ENCODE measurements at places on chromosomes 1 and 21. TPM values are rescaled to one million over a fixed set of nuclear protein-coding genes. Genes with fewer than 3 reads are reported as not detected.

GRCh38 chr1:234271243-234271606 lies 102.0 kb upstream of the COA6 start:
- no peak for DNase-seq

DNA sequence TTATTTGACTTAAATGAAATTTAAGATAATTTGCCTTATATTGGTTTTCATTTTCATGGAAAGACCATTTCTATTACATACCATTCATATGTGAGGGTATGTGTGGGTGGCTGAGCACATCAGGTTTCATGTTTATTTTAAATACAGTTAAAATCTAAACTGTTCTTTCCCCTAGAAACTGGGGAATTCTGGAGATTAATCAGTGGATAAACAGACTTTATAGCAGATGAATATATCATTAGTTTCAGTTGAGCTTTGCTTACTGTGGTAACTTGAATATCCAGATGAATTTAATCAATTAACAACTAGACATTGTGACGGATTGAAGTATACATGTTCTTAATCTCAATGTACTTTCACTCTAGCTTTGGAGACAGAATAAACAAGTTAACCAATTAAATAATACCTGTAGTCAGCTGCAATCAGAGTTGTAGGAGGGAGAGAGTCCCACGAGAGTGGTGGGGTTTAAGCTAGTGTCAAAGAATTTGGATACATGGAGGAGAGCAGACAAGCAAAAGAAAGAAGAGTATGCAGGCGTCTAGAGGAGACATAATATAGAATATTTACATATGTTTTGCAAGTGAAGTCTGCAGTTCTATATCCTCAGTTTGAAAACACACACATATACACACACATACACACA lies 97.6 kb downstream of the PDE4B start:
- DNase-seq: no peak

DNA sequence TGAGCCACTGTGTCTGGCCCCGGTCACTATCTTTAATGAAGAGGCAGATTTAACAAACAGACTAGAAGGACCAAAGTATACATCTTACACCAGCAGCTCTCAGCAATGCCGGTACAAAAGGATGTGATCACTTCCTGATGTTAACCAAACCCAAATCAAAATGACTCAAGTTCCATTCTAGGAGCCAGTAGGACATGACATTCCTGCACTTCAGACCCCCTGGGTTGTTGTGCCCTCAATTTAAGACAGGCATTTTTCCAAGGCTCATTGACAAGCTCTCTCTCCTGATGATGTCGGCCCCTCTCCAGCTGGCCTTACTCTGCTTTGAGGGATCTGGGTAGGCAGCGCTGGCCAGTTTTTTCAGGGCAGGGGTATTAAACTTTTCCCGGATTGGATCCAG lies 35.1 kb downstream of the YARS1 start:
- DNase-seq: no peak

- DNase-seq: no peak
Observed at GRCh38 chr1:239268007-239268406, 118.4 kb upstream of the CHRM3 start.

- DNase-seq: no peak
Observed at GRCh38 chr1:158801396-158801795, 20.4 kb upstream of the OR6N2 start.

DNA sequence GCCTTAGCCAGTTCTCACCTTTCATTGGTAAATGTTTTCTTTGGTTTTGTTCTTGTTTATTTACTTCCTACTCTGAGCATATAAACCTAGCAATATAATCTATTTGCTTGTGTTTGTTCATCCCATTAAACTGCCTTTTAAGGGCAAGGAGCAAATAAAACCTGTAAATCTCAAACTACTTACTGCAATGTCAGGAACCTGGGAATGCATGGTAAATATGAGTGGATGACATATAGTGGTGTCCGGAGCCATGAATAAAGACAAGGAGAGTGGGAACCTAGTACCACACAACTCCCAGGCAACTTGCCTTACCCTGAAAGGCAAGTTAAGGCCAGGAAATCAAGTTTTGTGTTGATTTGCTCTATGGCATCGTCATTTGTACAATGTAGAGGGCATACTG lies 1133.7 kb upstream of the NCAM2 start:
- DNase-seq: no peak

DNA sequence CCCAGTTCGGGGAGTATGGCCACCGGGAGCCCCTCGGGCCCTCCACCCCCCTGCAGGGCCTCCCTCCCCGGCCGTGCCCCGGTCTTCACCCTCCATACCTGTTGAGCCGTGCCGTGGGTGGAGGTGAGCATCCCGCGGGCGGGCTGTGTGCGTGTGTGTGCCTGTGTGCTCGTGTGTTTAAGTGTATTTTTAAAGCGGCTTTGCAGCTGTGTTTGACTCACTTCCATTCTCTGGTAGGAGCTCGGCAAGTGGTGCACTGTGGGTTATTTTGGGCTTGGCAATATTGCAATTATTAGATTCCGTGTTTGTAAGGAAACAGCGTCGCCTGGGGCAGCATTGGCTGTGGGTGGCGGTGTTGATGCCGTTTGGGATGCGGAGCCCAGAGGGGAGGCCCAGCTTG lies 20.3 kb upstream of the PLCH2 start:
- no peak for DNase-seq

DNA sequence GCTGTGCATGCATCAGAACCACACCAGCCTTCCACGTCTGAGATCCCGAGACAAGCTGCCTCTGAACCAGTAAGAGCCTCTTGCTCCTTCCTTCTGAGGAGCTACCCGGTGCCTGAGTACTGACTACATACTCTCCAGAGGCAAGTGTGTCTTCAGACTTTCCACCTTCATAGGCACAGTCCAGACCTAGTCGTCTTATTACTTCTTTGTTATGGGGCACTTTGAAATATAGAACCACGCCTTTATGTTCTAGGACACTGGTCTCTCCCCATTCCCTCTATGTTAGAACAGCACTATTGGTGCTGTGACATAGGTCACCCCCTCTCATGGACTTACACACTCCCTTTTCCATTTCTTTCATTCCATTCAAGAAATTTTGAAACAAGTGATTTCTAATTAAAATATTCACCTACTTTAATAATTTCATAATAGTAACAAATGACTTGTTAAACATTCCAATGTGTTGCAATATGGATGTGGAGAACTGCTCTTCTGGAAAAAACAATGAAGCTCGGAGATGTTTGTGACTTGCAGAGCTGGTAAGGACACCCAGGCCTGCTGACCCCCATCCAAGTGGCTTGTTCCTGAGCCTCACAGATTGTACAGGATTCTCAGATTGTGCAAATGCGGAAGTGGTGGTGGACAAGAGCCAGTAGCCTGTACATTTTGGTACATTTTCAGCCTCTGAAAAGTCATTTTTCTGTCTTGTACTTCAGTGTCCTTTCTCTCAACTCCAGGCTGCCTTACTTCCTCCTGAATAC lies 76.1 kb upstream of the SIPA1L2 start:
- DNase-seq: no peak

DNA sequence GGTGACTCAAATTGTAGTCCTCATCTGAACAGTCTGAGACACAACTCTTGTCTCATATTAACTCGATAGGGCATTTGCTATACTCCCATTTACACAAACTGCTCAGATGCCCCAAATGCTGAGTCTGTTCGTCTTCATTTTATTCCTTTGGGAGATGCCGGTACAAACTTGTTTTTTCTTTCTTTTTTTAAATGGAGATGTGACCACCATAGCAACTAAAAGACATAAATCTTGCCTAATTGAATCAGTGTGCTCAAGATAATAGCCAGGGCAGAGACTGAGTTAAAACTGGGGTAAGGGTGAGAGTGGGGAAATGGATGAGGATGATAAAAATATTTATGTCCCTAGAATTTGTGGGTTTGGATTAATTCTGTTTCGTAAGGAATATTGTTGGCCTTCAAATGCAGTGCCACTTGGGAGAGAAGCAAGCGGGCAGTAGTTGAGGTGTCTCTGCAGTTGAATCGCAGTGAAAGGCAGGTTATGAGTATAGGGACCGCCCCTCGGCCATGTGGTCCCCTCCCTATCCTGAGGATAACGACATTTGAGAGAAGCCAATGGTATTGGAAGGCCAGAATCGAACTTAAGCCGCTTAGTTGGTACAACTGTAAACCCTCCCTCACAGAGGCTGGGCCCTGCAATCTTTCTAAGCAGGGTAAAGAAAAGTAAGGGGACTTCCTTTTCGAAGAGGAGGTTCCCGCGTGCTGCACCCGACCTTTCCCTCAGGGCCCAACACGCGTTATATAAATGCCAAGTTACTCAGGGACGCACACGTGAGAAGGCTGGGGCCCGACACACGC lies 859 bp upstream of the LRRC8B start:
- DNase-seq: peak; percentile 71

- DNase-seq: no peak
Observed at GRCh38 chr1:80448081-80448480, 1352.7 kb upstream of the ADGRL2 start.

DNA sequence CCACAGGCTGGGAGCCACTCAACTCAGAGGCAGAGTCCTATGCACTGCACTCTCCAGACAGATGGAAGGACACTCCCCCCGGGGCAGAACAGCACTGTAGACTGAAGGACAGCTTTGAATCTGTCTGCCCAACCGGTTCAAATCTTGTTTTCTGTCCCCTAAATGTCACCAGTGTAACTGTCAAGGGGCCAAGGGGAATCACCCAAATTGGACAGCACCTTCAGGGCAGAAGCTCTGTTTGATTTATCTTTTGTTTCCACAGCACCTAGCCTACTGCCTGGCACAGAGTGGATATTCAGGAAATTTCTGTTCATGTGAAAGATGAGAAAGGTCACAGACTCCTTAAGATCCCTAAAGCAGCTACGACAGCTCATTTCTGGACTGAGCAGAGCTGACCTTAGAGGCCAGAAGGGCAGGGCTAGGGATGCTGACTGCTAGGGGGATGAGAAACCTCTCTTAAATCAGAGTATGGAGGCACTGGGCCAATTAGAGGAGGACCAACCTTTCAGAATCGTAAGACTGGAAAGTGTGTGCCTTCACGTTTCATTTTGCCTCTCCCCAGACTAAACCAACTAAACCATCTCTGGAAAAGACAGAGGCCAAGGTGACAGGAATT lies 41.0 kb downstream of the ITPKB start:
- DNase-seq: no peak

DNA sequence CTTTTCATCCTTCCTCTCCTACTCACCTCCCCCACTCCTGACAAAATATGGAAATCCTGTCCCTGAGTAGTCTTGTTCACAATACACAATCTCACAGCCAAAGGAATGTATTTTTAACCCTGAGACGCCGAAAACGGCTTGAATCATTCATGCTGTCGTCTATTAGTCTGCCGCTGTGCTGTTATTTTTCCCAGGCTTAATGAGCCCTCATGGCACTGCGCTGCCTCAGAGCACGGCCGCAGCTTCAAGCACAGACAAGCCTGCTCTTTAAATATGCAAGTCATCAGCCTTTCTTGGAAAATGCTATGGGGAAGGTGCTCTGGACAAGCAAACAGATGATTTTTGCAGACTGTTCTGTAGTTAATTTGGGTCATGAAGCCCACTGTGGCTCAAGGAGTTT lies 302.7 kb downstream of the DISC1 start:
- no peak for DNase-seq

- DNase-seq: no peak
Observed at GRCh38 chr21:45323487-45324311, 36.0 kb upstream of the POFUT2 start.

- DNase-seq: no peak
Observed at GRCh38 chr1:178528228-178528952, 15.5 kb downstream of the TEX35 start.

DNA sequence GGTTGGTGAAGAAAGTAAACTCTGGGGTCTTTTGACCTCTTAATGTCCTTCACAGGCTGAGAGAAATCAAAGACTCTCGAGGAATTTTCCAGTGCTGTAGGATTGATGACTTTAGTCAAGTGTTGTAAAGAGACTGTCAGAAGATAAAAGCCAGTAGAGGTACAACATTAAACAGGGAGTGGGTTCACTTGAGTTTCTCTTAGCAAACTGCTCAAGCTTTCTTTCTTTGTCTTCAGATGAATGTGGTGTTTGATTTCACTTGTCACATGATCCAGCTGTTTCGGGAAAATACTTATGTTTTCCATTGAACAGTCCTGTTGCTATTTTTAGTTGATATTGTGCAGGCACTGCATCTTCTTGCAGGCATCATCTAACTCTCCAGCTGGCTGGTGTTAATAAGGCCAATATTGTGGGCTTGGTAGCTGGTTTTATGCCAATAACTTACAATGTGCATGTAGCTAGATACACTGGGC lies 45.6 kb downstream of the XCL2 start:
- no peak for DNase-seq

- no peak for DNase-seq
Observed at GRCh38 chr1:10498231-10498630, 23.5 kb downstream of the PEX14 start.

- DNase-seq: no peak
Observed at GRCh38 chr1:68229650-68230483, 2.5 kb downstream of the WLS start.

DNA sequence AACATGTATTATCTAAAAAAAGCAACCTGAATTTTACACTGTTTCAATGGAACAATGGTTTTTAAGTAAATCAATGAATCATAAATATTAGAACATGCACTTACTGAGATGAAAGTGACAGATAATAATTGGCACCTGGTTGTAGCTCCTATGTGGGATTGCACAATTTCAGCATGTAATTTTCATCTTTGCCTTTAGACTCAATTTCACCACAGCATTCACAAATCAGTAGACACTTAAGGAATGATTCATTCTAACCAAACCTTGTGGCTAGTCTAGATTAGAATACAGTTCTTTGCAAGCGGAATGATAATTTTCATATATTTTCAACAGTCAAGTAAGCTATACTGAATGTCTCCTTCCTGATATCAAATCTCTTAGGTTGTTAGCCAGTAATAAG lies 853.4 kb downstream of the KCNT2 start:
- DNase-seq: no peak

DNA sequence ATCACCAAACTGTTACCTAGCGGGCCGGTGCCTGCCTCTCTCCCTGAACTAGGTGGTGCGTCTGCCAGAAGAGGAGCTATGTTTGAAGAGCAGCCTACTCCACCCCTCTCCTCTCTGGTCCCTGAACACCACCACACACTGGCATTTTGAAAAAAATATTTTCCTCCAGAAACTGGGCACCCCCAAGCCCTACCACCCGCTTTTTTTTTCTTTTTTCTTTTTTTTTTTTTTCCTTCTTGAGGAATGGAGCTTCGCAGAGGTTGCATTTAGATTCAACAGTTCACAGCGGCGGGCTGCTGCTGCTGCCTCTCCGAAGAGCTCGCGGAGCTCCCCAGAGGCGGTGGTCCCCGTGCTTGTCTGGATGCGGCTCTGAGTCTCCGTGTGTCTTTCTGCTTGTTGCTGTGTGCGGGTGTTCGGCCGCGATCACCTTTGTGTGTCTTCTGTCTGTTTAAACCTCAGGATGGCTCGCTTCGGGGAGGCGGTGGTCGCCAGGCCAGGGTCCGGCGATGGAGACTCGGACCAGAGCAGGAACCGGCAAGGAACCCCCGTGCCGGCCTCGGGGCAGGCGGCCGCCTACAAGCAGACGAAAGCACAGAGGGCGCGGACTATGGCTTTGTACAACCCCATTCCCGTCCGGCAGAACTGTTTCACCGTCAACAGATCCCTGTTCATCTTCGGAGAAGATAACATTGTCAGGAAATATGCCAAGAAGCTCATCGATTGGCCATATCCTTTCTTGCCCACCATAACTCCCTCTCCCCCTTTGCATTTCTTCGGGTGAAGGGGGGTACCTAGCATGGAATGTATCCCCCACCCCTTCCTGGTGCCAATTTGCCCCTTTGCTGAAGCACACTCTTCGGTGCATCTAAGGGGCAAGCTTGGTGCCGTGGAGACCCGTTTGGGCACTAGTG lies at the start of gene CACNA1E:
Gene CACNA1E, plus strand, starts transcription at position 233 of the 911 bp plus-strand sequence. Its CDS starts 228 bp downstream, at position 461.
- no peak for DNase-seq

Gene SPATA17
- total RNA-seq: not detected

Gene FCAMR
- not detected for total RNA-seq

Gene ARHGAP29
- total RNA-seq: 0.33 TPM

Gene ACKR1
- total RNA-seq: not detected

Gene RAB42
- total RNA-seq: not detected

Gene PUM1
- total RNA-seq: 110 TPM

Measured in activated T-cell treated with anti-CD3 and anti-CD28 coated beads, Interleukin-2, amount 50 U/mL, for 4 hours (primary cell).